ENCODE measurements at places on chromosomes 13 and 19.

DNA sequence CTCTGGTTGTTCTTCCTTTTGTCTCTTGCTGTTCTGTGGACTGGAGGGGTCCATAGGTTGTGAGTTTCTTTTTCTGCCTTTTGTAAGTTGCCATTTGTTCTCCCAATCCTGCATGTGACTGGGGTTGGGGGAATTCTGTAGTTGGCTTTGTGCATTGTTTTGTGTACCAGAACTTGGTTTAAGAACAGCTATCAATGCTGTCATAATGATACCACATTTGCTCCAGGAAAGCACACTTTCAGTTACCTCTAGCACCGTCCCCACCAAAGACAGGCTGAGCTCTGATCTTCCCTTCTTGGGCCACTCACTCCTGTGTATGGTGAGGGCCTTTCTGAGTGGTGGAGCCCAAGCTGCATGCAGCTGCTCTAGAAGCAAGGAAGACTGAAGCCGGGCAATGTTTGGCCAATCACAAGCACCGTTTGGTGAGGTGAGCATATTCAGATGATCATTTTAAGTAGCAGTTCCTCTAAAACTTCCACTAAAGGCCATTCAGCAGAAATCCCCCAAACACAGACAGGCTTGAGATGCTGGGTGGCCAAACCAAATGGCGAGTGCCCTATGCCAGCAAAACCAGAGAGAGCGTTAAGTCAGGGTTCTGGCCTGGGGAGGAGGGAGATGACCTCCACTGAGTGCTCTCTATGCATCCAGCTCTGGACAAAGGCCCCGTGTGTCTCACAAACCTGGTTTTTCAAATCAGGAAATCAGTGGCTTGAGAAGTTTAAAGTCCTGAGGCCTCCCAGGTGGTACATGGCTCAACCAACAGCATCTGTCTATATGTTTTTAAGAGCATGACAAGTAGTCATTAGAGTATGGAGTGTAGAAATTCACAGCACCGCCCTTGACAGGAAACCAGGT, 120.7 kb upstream of the SPATA13 start:
- peak; percentile 74 for DNase-seq

GRCh38 chr19:45847663-45848062, 15.3 kb downstream of the SYMPK start:
- DNase-seq = no peak

DNA sequence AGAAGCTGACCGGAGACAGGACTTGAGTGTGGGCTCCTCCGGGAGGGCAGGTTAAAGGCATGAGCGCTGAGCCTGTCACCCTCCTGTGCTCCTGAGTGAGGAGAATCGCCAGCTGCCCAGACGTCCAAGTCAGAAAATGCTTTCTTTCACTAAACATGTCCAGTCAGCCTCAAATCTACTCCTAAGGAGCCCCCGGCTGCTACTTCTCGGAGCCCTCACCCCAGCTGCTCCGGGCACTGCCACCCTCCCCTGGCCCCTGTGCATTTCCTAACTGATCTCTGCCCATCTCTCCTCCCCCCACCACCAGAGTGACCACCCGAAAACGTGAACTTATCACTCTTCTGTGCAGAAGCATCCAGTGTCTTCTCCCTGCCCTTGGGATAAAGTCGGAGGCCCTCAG, 277.5 kb upstream of the SOX1 start:
- peak; percentile 0 for DNase-seq

DNA sequence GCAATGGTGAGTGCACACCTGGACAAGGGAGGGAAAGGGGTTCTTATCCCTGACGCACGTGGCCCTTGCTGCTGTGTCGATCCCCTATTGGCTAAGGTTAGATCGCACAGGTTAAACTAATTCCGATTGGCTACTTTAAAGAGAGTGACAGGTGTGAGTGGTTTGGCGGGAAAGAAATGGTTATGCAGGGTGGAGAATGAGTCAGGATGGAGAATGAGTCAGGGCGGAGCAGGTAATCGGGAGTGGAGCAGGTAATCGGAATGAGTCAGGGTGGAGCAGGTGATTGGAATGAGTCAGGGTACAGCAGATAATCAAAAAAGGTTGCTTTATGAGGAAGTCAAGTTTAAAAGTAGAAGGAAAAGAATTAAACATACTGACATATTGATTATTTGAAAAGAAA, 24.4 kb upstream of the SIAH3 start:
- DNase-seq = no peak

GRCh38 chr13:43698009-43698408, 88.8 kb downstream of the ENOX1 start:
- DNase-seq = no peak

- no peak for DNase-seq
Observed at GRCh38 chr19:13095393-13095784, 7.3 kb downstream of the LYL1 start.

- no peak for DNase-seq
Observed at GRCh38 chr19:44072543-44073401, 813 bp downstream of the ZNF284 start.

GRCh38 chr19:39582891-39583625, 19.3 kb upstream of the LGALS13 start:
- no peak for DNase-seq

GRCh38 chr19:46206176-46206575, 23.4 kb upstream of the IGFL1 start:
- no peak for DNase-seq

DNA sequence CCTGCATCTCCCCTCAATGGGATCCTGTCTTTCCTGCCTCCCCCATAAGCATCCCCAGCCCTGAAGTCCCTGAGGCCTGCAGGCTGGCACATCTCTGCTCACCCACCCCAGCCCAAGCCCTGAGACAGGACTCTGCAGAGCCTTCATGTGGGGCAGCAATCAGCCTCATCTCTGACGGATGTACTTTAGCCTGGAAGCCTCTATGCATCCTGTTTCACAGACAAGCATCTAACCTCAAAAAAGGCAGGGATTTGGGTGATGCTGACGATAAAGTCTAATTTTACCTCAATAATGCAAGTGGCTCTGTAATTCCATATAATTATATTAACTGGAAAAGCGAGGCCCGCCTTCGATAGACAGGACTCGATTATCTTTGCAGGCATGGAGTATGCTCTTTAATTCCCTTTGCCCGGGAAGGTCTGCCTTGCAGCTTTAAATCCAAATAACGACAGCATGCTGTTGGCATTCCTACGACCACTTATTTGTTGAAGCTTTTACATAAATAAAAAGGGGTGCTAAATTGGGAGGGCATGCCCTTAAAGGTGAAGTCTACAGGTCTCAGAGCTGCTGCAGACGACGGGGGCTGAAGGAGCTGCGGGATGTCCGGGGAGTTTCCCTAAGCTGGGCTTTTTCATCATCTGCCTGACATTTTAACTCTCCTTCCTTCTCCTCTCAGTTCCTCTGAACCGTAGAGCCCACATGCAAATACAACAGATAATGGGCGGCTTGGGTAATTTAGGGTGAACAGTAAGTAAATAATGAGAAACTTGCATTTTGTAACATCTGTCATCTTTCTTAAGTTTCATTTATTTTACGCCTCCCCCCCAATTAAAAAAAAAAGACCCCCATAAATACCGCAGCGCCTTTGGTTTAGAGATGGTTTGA, 211.5 kb downstream of the URI1 start:
- no peak for DNase-seq

GRCh38 chr19:30112666-30113065, 170.6 kb downstream of the URI1 start:
- no peak for DNase-seq

GRCh38 chr19:49515767-49516166, 3.3 kb downstream of the FCGRT start:
- peak; percentile 74 for DNase-seq

DNA sequence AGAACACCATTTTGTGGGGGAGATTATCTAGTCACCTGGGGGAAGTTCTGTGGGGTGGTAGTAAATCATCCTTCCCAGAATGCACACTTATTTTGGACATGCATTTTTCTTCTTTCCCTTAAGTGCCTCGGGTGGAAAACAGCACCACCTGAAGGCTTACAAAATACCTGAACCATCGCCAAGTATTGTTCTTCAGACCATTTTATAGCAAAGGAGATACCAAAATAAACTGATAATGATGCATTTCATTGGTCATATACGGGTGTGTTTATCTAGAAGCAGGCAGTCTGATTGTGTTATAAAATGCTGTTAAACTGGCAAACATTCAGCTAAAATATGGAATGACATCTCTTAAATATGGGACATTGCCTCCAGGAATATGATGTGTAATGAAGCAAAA, 1034.7 kb downstream of the SLITRK1 start:
- no peak for DNase-seq

DNA sequence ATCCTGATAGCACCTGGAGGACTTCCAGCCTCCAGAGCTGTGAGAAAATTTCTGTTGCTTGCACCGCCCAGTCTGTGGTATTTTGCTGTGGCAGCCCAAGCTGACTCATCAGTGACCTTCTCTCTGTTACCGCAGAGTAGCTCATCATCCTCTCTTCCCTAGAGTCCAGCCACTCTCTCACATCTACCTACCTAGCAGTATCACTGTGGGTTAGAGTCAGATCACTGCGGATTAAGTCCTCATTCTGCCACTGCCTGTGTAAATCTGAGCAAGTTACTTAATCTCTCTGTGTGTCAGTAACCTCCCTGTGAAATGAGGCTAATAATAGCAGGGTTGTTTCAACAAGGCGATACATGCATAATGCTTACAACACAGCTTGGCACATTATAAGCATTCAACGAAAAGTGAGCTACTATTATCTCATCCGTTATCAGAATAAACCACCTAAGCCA, 40.3 kb upstream of the USPL1 start:
- DNase-seq = no peak

DNA sequence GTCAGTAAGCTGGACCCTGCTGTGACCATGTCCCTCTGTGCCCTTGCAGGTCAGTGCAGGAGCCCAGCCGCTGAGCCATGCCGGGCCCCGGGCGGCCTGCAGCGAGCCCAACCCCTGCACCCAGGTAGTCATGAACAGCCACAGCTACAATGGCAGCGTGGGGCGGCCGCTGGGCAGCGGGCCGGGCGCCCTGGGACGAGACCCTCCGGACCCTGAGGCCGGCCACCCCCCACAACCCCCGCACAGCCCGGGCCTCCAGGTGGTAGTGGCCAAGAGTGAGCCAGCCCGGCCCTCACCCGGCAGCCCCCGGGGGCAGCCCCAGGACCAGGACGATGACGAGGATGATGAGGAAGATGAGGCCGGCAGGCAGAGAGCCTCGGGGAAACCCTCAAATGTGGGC, 6.9 kb downstream of the KCNN1 start:
- DNase-seq = no peak

GRCh38 chr19:15124572-15125231, 17.5 kb downstream of the SYDE1 start:
- peak; percentile 18 for DNase-seq

GRCh38 chr19:14062558-14062855, 631 bp upstream of the PALM3 start:
- no peak for DNase-seq

- no peak for DNase-seq
Observed at GRCh38 chr13:74104661-74105275, 29.4 kb downstream of the KLF12 start.

- DNase-seq = no peak
Observed at GRCh38 chr13:37878496-37878895, 8.9 kb upstream of the TRPC4 start.

DNA sequence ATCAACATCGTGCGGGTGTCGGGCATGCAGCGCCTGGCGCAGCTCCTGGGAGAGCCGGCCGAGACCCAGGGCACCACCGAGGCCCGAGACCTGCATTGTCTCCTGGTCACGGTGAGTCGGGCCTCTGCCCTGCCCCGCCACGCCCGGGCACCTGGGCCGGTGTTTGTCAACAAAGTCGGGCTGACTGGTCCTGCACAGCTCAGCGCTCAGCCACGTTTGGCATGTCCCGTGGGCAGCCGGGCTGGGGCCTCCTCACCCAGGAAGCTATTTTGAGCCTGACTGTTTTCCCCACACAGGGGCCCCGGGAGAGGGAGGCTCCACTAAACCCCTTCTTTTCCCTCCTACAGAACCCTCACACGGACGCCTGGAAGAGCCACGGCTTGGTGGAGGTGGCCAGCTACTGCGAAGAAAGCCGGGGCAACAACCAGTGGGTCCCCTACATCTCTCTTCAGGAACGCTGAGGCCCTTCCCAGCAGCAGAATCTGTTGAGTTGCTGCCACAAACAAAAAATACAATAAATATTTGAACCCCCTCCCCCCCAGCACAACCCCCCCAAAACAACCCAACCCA, 1.3 kb downstream of the GADD45B start:
- DNase-seq = no peak

GRCh38 chr19:53431399-53432087, at the start of gene ZNF761:
ZNF761 (plus strand) TSS chr19:53431984; CDS start chr19:53447269, 15,285 bp downstream.
- peak; percentile 96 for DNase-seq

GRCh38 chr19:43290568-43291359, 21.4 kb upstream of the PSG9 start:
- DNase-seq = no peak

DNA sequence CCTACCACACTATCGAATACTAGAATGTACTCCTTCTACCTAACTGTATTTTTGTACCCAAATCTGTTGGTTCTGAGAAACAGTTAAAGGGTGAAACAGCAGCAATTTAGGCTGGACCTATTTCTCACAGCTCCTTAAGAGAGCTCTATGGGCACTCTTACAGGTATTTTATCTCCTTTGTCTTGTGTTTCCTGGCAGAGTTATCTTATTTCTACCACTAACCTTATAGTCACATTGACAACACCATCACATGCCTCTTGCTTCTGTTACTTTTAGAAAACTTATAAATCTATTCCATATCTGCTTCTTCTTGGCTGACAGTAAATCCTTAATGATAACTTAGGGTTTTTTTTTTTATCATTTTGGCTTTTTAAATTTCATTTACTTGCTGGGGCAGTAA, 130.7 kb downstream of the MYO16 start:
- DNase-seq = no peak

GRCh38 chr19:43313711-43314495, 39.6 kb upstream of the CD177 start:
- no peak for DNase-seq

DNA sequence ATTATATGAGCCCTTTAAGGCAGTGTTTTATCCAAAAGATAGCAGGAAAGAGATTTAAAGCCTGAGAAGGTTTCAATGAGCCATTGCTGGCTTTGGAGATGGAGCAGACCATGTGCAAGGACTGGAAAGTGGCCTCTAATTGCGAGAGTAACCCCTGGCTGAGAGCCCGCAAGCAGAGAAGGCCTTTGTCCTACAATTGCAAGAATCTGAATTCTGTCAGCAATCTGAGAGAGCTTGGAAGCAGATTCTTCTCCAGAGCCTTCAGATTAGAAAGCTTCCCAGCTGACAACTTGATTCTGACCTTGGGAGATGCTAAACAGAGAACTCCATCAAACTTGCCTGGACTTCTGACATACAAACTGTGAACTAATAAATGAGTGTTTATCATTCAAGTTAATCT, 528.7 kb upstream of the KLF12 start:
- DNase-seq = no peak

GRCh38 chr13:56755181-56755935, 385.4 kb upstream of the PRR20A start:
- no peak for DNase-seq

GRCh38 chr19:35692010-35692409, 12.3 kb upstream of the ZBTB32 start:
- DNase-seq = no peak

DNA sequence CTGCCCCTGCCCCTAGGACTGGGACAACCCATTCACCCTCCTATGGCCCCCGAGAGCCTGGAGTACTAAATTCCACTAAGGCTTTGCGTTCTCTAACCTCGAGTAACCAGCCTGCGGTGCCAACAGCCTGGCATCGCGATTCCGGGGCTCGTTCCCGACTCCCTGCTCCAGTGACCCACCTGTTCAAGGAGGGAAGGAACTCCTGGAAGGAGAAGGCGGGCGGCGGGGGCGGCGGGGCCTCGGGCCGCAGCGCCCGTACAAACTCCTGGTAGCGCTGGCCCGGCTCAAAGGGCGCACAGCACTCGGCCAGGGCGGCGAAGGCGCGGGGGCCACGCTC, 6.3 kb downstream of the GMIP start:
- no peak for DNase-seq
